ENCODE measurements at places on chromosomes 4 and X.

DNA sequence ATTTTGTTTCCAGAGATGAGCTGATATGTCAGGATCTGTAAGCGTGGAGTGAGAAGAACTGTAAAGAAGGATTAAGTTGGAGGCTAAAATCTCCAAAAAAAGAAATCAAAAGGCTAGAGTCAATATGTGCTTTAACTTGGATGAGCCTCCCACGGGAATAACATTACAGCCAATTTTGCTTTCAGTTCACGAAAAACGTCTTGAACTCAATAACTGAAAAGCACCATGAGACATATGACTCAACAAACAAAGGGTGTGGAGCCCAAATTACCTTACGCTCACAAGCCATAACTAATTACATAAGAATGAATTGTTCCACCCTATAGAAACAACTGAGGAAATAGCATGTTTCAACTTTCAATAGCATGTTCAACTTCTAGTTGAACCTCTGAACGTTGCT is 22.3 kb downstream of the TMPRSS11D start:
- no peak for DNase-seq

DNA sequence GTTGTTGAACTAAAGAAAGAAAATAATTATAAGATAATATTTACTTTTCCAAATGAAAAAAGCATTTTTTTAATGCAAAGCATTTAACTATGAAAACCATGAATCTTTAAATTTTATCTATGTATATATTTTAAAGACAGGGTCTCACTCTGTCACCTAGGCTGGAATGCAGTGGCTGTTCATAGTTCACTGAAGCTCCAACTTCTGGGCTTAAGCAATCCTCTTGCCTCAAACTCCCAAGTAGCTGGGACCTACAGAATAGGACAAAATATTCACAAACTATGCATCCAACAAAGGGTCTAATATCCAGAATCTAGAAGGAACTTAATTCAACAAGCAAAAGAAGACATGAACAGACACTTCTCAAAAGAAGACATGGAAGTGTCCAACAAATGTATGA is 55.9 kb upstream of the ALB start:
- DNase-seq = no peak

- DNase-seq = no peak
These were observed 5.6 kb upstream of the DLG3 start for GRCh38 chrX:70439016-70439415.

DNA sequence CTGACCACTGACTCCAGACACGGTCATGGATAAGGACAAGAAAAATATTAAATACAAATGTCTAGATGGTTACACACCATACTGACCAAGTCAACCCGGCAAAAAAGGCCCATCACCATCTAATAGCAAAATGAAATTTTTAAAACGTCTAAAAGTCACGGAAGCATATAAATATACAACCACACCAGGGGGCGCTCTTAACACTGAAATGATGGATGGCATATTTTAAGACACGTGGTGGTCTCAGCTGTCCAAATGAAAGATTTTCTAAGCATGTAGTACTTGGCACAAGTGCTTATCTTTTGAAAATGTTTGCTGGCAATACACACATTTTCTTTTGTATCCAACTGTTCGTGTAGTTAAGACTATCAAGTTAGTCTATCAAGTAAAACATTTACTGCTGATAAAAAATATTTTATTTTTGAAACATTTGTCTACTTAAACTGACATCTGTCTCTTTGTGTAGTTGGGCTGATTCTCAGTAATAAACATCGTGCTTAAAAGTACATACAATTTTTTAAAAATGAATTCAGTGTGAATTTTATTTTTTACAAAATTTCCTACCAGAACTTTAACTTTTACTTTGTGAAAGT is 64.6 kb downstream of the COX7B2 start:
- DNase-seq = peak; percentile 12

DNA sequence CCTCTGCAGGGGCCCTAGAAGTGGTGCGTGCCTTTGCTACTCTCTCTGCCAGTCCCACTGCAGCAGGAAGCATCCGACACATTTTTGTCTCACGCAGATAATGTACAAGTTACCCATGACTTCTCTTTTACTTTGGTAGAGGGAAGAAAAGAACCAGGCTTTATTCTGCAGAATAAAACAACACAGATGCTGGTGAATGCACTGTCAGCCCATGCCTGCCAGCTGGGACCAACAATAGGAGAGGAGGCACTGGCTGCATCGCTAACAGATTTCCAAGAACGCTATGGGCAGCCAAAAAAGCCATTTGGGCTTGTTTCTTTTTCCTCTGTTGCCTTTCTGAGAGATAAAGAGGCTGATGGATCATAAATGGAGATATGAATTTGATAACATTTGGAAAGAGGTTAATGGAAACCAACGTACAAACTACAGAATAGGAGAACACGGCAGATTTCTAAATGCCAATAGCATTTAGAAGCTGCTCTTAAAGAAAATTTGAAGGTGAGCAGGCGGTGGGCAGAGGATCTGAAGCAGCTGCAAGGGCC is 47.5 kb upstream of the IGFBP7 start:
- no peak for DNase-seq

- DNase-seq = peak; percentile 90
These were observed 17.7 kb downstream of the SLC10A6 start for GRCh38 chr4:86831262-86832130.

DNA sequence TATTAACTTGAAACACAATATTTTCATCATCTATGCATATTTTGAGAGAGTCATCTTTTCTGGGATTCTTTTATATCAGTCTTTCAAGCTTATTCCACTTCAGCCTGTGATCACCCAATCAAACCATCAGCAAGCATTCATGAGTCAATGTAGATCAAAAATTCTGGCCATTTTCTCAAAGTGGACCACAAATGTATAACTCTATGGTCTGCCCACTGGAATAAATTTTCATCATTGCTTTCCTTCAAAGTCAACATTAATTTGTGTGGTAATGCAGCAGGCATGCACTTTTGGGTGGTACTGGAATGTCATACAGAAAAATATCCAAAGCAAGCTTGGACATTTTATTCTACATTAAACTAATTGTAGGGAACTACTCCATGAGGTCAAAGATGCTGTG is 1013.0 kb downstream of the STIM2 start:
- no peak for DNase-seq

- peak; percentile 71 for DNase-seq
These were observed 31.7 kb upstream of the APLN start for GRCh38 chrX:129686422-129686948.

GRCh38 chrX:45050558-45050957 is 150.1 kb downstream of the DIPK2B start:
- DNase-seq = no peak

- DNase-seq = no peak
These were observed 843.1 kb downstream of the STIM2 start for GRCh38 chr4:27703771-27704170.

- DNase-seq = peak; percentile 28
These were observed 74.6 kb downstream of the WDR44 start for GRCh38 chrX:118420462-118420861.

GRCh38 chr4:39326468-39326977 is 39.6 kb downstream of the RFC1 start:
- no peak for DNase-seq

DNA sequence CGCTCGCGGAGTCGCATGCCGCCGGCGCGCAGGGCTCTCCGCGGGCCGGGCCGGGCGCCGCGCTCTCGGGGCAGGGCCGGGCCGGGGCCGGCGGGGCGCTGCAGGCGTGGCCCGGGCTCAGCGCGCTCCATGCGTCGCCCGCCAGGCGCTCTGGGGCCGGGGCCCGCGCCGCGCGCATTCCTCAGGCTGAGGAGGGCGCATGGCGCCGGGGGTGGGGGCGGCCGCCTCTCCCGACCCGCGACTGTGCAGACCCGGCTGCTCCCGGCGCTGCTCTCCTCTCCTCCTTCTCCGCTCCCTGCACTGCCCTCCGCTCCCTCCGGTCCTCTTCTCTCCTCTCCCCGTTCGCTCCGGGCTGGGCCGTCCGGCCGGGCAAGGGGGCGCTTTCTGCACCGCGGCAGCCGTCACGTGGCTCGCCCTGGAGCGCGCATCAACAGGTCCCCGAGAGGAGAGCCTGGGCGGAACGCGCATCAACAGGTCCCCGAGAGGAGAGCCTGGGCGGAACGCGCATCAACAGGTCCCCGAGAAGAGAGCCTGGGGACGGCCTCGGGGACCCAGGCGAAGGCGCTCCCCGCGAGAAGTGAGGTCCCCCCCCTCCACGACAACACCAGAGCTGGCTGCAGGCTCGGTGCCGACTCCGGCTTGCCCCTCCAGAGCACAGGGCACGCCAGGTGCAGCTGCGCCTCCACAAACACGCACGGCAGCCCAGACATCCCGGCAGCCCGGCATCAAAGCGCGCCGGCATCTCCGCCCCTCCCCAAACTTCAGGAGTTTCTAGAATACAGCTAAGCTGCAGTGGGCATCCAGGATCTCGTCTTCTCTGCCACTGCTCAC is 12.9 kb downstream of the PPP2R3B start:
- no peak for DNase-seq

GRCh38 chrX:66815227-66815626 is 176.3 kb upstream of the EDA2R start:
- DNase-seq = no peak

DNA sequence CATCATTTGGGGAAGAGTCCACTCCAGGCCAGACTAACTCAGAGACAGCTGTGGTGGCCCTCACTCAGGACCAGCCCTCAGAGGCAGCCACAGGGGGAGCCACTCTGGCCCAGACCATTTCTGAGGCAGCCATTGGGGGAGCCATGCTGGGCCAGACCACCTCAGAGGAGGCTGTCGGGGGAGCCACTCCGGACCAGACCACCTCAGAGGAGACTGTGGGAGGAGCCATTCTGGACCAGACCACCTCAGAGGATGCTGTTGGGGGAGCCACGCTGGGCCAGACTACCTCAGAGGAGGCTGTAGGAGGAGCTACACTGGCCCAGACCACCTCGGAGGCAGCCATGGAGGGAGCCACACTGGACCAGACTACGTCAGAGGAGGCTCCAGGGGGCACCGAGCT is 3.3 kb upstream of the ERAS start:
- DNase-seq = no peak

GRCh38 chr4:187006189-187006618 is 282.5 kb upstream of the FAT1 start:
- peak; percentile 62 for DNase-seq

DNA sequence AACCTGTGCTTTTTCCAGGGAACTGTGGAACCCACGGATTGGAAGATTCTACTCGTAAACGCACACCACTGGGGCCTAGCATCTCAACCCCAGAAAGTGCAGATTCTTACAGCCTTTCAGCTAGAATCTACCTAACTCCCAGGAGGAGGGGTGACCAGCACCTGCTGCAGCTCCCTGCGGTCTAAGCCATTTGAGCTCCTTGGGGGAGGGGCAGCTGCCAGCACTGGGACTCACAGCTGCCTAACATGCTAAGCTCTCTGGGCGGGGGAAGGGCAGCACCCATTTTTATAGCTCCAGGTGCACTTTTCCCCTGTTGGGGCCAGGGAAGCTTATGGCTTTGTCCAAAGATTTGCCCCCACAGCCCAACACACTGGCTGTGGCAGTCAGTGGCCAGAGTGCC is 595.7 kb upstream of the EPHA5 start:
- no peak for DNase-seq

DNA sequence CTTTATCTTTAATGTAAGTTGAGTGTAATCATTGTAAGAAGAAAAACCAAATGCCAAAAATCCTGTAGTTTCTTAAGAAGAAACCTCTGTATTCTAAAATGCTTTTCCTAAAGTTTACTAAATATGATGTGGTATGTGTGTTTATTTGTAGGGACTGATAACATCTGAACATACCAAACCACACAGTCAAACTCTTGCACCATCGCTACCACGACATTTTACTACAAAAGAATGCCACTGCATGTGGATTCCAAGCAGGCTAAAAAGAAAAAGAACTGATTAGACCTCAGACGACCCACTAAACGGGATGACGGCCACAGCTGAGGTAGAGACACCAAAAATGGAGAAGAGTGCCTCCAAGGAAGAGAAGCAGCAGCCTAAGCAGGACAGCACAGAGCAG is 46.1 kb downstream of the LAS1L start:
- peak; percentile 14 for DNase-seq

GRCh38 chr4:133084421-133084820 is 64.7 kb upstream of the PCDH10 start:
- no peak for DNase-seq

DNA sequence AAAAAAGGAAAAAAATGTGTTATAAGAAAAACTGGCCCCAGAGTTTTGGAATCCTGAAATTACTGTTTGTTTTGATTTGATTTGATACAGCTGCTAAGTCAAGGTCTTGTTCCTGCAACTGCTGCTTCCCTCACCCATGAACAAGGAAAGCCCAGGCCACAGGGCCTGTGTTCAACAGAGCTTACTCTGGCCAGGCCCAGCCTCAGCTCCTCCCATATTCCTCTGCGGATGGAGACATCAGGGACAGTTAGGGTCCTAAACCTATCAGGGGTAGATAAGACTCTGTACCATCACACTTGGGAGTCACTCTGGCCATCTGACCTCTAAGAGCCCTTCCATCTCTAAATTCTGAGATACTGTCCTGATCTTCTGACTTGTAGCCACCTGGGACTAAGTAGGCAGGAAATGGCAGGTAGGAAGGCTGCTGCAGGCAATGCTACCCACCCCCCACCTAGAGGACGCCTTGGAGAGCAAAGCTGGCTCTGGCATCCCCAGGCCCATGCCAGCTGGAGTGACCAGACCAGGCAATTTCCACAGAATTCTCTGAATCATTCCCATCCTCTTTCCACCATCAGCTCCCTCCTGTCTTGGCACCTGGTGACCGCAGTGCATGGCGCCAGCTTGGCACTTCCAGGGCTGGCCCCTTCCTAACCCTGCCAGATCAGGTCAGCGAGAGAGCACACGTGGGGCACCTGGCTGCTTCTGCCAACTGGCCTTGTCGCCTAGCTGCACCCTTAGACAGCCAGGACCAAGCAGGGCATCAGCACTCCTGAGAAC is 58.0 kb upstream of the TMEM33 start:
- DNase-seq = no peak

- DNase-seq = peak; percentile 21
These were observed 57.1 kb downstream of the ENPEP start for GRCh38 chr4:110532901-110533589.

- no peak for DNase-seq
These were observed 15.3 kb downstream of the HELQ start for GRCh38 chr4:83440148-83440814.

DNA sequence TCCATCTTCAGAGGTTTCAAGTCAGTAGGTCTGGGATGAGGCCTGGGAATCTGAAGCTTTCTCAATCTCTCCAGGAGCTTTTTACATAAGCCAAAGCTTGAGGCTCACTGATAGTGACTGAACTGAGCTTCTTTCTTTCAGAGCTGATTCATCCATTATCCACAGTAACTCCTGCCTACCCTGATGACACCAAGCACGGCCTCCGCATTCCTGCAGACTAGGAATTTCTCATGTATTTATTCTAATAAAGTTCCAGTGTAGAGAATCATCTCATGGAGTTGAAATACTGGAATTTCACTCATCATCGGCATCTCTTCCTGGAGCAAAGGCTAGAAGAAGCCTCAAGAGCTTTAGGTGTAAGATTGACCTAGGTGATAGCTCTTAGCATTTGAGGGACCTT is 12.1 kb upstream of the DCTD start:
- DNase-seq = peak; percentile 80

- no peak for DNase-seq
These were observed 43.2 kb downstream of the PARM1 start for GRCh38 chr4:74975848-74976824.

DNA sequence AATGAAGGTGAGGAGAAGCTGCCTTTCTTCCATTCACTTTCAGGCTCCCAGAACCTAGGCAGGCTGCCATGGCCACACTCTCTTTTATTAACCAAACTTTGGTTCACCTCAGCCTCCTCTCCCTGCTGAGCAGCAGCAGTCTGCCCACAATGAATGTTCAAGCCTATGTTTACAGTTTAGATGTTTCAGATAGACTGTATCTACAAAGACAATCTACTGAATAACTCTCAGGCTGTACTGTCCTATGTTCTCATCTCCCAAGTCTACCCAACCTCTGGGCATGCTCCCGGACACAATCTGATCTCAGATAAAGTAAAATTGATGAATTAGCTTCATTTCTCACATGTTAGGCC is 59.2 kb upstream of the TMEM164 start:
- DNase-seq = no peak

Measured in fibroblast of gingiva (primary cell).